ENCODE measurements at places on chromosomes 12 and 14. TPM values are rescaled to one million over a fixed set of nuclear protein-coding genes. Genes with fewer than 3 reads are reported as not detected.

GRCh38 chr12:30643366-30643765 lies 52.3 kb downstream of the IPO8 start:
- DNase-seq: no peak

- DNase-seq: no peak
These were observed 121.6 kb downstream of the NUBPL start for GRCh38 chr14:31682768-31683167.

DNA sequence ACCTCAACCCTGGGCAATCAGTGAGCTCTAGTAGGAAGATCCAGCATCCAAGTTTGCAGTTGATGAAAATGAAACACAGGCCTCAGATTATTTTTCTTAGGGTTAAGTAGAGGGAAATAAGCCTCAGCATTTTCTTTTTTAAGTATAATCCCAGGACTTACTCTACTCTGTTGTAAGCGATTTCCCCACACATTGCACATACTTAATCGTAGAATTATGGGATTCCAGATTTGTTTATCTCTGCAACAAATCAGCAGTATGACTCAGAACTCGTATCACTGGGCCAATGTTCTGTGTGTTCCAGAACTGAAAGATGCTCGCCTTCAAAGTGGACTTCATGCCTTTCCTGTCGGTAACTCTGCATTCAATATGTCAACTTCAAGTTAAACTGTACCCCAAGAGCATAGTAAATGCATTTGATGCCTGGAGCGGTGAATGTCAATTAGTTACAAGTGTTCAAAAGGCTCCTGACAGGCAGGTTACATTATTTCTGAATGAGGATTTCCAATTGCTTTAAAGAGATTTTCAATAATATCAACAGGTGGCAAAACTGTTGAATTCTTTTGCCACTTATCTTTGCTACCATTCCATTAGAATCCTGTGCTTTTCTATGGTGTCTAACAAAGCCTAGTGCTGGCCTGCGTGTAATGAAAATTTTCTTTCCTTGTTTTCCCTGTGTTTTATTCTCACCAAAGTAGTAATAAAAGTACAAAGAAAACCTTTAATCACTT lies 323.8 kb upstream of the SYT1 start:
- DNase-seq: no peak

DNA sequence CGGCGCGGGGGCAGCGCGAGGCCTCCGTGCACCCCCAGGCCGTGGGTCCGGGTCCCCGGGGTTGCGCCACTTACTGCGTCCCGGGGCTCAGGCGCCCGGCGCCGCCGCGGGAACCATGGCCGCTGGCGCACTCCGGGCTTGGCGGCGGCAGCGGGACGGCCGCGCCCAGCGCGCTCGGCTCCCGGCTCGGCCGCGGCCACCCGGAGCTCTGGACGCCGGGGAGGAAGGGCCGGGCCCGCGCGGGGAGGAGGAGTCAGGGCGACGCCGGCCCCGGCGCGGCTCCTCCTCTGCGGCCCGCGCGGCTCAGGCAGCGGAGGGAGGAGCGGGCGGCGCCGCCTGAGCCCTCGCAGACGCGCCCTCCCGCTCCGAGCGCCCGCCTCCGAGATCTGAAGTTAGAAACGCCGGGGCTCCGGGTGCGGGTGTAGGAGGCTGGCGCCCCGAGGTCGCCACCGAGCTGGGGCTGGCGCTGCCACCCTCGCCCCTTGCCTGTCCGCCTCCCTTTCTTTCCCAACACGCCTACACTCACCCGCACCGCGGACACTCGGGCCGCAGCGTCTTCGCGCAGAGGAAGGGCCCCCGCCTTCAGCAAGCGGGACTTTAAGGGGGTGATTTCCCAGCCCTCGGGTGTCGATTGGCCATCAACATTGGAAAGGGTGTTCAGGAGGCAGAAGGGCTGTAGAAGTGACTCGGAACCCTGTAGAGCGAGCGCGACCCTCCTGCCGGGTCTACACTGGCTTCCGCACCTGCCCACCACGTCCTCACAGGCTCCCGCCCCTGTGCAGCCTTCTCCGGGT lies at the start of gene NIN:
TSS of gene NIN (minus strand) at position 231 of the 794 bp plus-strand sequence. CDS start 9,106 bp downstream, outside the sequence.
- DNase-seq: peak; percentile 76

DNA sequence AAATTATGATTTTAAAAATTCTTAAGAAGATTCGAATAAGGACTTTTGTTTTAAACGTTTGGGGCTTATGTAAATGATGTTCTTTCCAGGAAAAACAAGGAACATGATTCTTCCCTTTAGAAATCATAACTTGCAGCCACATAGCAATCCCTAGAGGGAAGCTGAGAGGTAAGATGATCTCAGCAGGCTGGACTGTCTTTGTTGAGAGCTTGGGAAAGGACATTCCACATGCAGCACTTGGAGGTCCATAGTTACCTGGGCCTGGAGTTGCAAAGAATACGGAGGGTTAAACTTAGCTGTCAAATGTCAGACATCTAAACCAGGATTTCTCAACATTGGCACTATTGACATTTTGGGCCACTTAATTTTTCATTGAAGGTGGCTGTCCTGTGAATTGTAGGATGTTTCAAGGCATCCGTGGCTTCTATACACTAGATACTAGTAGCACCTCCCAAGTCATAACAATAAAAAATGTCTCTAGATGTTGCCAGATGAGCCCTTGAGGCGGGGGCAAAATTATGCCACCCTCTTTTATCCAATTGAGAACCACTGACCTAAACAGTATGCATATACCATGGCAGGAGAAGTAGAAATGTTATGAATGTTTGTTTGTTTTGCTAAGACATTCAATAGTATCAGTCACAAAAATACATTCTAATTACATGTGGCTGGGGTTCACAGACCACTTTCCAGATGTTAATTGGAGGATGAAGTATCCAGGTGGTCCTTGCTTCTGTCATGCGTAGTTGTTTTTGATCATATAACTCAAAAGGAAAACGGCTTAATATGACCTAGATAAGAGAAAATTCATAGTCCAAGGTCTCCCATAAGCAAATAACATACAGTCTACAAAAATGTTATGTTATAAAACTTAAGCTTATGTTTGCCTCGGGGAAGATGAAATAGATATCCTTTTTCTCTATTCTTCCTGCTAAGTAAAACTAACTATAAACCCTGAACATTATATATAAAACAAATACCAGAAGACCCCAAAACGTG lies 30.5 kb downstream of the TTC6 start:
- no peak for DNase-seq

TRPV4 gene
- not detected for polyA plus RNA-seq

TDP1 gene
- polyA plus RNA-seq: 25.8 TPM

CMA1 gene
- not detected for polyA plus RNA-seq

MIP gene
- polyA plus RNA-seq: not detected

RPGRIP1 gene
- polyA plus RNA-seq: 0.15 TPM

Data from immature natural killer cell (primary cell).